ENCODE measurements at places on chromosomes 7 and 10. TPM values are rescaled to one million over a fixed set of nuclear protein-coding genes. Genes with fewer than 3 reads are reported as not detected.

- no peak for DNase-seq
Observed at GRCh38 chr7:26186364-26187311, 13.9 kb downstream of the HNRNPA2B1 start.

DNA sequence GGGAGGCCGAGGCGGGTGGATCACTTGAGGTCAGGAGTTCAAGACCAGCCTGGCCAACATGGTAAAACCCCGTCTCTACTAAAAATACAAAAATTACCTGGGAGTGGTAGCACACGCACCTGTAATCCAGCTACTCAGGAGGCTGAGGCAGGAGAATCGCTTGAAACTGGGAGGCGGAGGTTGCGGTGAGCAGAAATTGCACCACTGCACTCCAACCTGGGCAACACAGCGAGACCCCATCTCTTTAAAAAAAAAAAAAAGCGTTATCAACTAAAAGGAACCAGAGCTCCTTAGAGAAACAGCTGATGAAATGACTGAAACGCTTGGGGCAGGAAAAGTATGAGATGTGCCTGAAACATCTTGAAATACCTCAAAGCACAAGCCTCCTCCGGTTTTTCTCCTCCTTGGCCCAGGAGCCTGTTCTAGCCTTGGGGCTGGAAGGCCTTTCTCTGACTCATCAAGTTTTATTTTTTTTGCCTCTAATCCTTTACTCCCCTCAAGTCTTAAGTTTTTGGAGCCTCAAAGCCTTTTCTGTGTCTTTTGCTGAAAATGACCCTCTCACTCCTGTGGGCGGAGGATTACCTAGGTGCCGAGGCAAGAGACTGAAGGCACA is 2.6 kb upstream of the METTL27 start:
- no peak for DNase-seq

- no peak for DNase-seq
Observed at GRCh38 chr7:50396856-50397255, 53.3 kb downstream of the FIGNL1 start.

DNA sequence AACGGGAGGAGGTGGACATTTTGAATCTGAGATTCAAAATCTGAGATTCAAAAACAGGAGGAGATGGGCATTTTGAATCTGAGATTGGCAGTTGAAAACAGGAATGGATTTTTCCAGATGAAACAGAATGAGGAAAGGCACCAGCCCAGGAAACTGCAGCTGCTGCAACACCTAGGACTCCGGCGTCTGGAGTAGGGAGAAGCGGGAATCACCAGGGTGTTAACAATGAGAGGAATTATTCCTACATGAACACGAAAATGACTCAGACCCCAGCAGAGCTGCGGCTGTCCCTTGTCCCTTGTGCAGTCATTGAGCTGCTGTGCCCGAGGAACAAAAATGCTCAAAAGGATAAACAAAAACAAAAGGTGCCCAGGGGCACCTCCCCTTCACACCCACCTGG is 59.9 kb upstream of the KAT6B start:
- DNase-seq, result no peak

SPDYE9 gene
- not detected for total RNA-seq

LIMK1 gene
- 19.2 TPM for total RNA-seq

TMEM106B gene
- 57.1 TPM for total RNA-seq

AOAH gene
- total RNA-seq, result 10.5 TPM

All from tibial nerve (tissue), 4 donors.